NCI-H774 (cell line): ENCODE measurements at places on chromosomes 7 and 10.

DNA sequence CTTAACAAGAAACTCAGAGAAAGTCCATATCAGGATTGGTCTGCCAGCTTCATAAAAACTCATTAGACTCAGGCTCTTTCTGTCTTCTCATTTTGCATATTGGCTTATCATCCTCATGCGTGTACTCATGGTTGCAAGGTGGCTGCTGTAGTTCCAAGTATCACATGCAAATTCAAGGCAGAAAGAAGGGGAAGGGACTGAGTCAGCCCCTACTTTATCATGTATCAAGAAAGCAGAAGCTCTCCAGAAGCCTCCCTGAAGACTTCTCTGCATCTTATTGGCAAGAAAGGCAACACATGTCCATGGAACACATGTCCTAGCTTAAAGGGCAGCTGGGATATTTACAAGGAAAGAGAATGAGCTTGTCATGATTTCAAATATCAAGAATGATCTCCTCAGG, 19.4 kb upstream of the EZH2 start:
- DNase-seq, result no peak

DNA sequence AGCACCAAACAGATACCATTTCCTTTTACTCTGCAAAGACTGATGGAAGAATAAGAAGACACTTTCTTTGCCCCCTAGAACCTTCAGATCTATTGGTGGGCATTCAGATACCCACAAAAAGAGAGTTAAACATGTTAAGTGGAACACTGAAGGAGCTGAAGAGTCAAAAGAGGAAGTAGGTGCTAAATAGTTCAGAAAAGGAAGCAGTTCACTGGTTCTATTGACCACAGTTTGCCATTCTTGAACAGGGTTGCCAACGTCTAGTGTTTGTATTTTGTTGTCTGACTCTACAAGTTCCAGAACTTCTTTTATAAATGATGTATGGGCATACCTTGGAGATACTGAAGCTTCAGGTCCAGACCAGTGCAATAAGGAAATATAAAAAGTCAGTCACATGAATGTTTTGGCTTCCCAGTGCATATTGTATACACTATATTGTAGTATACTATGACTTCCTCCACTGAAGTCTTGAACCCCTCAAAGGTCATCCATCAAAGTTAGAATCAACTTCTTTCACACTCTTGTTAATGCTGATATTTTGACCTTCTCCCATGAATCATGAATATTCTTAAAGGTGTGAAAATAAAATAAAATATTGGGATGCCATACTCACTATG, 47.5 kb upstream of the AGR3 start:
- no peak for DNase-seq

- no peak for DNase-seq
Measured at GRCh38 chr7:11881680-11882079, 49.7 kb upstream of the THSD7A start.

DNA sequence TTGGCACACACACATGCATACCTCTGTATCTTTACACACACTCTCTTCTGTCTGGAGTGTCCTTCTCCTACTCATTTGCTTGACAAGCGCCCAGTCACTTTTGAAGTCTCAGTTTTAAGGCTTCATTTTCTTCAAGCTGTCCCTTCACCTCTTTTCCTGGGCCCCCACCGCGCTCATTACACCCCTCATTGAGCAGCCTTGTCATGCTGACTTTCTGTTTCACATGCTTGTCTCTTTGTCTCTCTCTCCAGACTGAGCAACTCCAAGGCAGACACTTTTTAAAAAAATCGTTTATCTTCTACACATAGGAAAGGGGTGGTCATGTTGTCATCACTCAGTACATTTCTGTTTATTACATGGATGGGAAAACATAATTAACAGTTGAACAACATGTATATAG, 225.2 kb upstream of the FZD1 start:
- no peak for DNase-seq
